Neural progenitor cell (in vitro differentiated cells): ENCODE measurements at places on chromosomes 6 and 20. TPM values are rescaled to one million over a fixed set of nuclear protein-coding genes. Genes with fewer than 3 reads are reported as not detected.
A peak's percentile ranks its signal among the peaks of the same experiment; 100 is the strongest.

TDP2 gene
- total RNA-seq: 31.8 and 49.9 TPM in 2 replicates

RUNX2 gene
- total RNA-seq: 0.09 and 0.19 TPM in 2 replicates

POFUT1 gene
- 22.3 and 23.5 TPM in 2 replicates for total RNA-seq

DNA sequence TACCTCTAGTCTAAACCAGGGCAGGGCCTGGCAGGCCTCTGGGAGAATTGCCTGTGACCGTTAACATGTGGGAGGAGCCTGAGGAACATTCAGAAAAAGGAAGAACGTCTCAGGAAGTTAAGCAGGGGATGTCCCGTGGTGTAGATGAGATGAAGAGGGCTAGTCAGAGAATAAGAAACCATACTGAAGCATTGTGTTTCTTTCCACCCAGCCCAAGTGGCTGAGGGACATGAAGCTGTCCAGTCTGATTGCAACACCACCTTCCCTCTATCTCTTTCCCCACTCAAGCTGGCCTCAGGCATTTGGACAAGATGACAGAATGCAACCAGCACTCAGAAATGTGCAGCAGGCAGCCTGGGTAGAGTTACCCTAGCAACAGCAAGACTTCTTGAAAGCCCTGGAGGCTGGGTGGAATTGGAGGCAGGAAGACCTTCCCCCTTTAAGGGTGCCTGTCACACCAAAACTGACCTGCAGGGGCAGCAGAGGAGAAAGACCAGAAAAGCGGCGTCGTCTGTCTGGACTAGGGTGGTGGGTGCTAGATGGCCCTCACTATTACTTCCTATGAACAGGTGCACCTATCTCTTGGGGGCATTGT lies 186.1 kb downstream of the UNC5CL start:
- H3K4me1 ChIP-seq: no peaks in the 10 kb centered on the region
- no peak overlapping the region for H3K27ac ChIP-seq
- H3K27me3 ChIP-seq: no peaks in the 10 kb centered on the region
- no peaks in the 10 kb centered on the region for H3K36me3 ChIP-seq
- no peak overlapping the region for H3K4me3 ChIP-seq

DNA sequence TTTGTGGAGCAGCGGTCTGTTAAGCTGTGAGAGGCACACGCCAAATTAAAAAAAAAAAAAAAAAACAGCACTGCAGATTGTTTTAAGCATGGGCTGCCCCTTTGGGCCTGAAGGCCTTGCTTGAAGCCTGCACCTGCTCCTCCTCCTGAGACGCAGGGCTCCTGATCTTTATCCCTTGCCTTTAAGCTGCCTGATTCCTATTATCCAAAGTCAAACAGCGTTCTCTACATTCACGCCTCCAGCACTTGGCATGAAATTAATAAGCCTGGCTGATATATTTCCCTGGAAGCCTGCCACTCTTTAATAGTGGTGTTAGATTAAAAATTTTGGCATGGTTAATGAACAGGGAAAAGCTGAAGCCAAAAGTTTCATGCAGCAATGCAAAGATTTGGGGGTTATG lies 163.9 kb downstream of the FAXC start:
- peak; percentile 60 for DNase-seq
- H3K36me3 ChIP-seq: no peaks in the 10 kb centered on the region
- H3K4me1 ChIP-seq: peaks cover 7% of the 10 kb centered on the region
- no peak overlapping the region for H3K27ac ChIP-seq
- no peaks in the 10 kb centered on the region for H3K27me3 ChIP-seq
- no peak overlapping the region for H3K4me3 ChIP-seq

DNA sequence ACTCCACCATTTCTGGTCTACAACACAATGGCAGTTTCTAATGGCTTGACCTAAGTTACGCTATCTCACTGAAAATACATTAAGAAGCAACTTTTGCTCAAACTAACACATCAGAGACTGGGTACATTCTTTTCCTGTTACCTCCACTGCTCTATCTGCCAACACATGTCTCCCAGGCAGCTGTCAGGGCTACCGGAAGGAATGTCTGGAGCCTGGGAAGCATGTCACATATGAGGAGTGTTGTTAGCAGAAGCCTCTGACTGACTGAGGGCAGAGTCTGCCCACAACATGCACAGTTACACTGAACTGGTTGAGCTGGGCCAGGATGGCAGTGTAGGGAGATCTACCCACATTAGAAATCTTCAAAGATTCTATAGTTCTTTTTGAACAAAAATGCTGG lies 264.5 kb downstream of the KIF16B start:
- H3K27me3 ChIP-seq: no peaks in the 10 kb centered on the region
- DNase-seq: no peak
- H3K27ac ChIP-seq: no peak overlapping the region

GSTA2 gene
- total RNA-seq: not detected in 2 replicates

- H3K27ac ChIP-seq: no peak overlapping the region
- H3K4me1 ChIP-seq: peaks cover 19% of the 10 kb centered on the region
- no peaks in the 10 kb centered on the region for H3K36me3 ChIP-seq
- no peak for DNase-seq
Measured at GRCh38 chr6:42190554-42191183, 4.1 kb downstream of the GUCA1B start.

DNA sequence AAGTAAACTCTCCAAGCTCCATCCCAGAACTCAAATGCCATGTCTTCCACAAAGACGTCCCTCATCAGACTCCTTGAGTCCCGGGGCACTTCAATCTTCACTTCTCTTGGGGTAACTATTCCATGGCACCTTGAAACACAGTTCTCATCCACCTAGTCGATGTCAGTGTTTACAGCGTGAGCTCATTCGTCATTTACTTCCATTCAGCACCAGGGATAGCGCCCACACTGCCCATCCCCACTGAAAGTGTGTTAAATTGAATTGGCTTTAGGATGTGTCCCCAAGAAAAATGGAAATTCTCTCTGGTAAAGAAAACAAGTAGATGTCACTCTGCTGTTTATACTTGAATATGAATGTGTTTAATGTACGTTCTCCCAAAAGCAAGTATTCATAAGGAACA lies 31.3 kb downstream of the KCNK15 start:
- H3K4me1 ChIP-seq: no peaks in the 10 kb centered on the region
- H3K27me3 ChIP-seq: peaks cover 4% of the 10 kb centered on the region
- H3K4me3 ChIP-seq: no peak overlapping the region

DNA sequence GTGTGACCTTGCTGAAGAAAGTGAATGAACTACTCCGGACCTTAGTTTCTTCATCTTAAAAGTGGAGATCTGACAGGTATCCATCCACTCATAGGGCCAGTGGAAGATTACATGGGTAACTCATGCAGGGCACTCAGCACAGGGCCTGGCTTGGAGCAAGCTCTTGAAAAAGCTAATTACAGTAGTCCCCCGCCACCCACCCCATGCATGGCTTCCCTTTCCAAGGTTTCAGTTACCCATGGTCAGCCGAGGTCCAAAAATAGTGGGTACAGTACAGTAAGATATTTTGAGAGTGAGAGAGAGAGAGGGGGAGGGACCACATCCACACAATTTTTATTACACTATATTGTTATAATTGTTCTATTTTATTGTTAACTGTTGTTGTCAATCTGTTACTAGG lies 7.1 kb upstream of the PMEPA1 start:
- peaks cover 26% of the 10 kb centered on the region for H3K27me3 ChIP-seq
- H3K27ac ChIP-seq: no peak overlapping the region
- H3K4me3 ChIP-seq: no peak overlapping the region
- DNase-seq: no peak
- H3K36me3 ChIP-seq: no peaks in the 10 kb centered on the region

NKX2-2 gene
- not detected in 2 replicates for total RNA-seq

DNA sequence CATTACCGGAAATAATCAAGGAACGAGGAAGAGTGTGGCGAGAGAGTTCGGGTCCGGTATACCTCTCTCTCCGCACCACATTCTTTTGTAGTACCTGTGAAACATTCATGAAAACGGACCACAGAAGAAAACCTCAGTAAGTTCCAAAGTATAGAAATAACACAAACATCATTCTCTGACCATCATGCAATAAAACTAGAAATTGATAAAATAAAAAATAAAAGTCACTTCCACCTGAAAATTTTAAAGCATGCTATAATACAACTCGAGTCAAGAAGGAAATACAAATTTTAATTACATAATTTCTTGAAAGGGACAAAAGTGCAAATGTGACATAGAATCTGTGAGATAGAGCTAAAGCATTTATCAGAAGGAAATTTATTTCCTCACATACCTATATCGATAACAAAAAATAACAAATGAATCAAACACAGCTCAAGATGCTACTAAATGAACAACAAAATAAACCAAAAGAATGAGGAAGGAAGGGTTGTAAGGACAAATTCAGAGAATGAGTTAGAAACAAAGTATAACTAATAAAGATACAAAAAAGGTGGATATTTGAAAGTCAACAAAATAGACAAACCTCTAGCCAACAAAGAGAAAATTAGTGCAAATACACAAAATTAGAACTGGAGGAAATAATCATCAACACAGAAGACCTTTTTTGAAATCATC lies 84.2 kb downstream of the TRIM27 start:
- H3K4me3 ChIP-seq: peak overlapping the region; percentile 82
- DNase-seq: no peak
- no peak overlapping the region for H3K27ac ChIP-seq
- H3K36me3 ChIP-seq: no peaks in the 10 kb centered on the region

CBFA2T2 gene
- 11.9 and 26.4 TPM in 2 replicates for total RNA-seq

DNA sequence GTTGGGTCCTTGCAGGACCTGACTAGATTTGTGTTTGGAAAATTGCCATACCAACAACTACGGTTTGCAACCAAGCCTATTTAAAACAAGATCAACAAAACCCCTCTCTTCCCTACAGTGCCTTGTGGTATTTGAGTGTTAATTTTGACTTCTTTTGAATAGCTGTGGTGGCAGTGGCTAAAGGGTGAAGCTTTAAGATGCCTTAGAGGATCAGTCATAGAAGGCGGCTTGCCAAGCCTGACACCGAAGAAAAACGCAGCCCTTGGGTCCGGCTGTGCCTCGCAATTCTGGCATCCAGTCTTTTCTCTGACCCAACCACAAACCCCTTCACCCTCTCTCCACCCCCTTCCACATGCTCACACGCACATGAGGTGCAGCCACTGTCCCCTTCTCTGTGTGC lies 32.6 kb downstream of the BMP6 start:
- H3K36me3 ChIP-seq: no peaks in the 10 kb centered on the region
- no peak for DNase-seq
- H3K4me1 ChIP-seq: no peaks in the 10 kb centered on the region
- H3K27ac ChIP-seq: no peak overlapping the region
- no peak overlapping the region for H3K4me3 ChIP-seq
- no peaks in the 10 kb centered on the region for H3K27me3 ChIP-seq

GRCh38 chr6:105045526-105045925 lies 88.6 kb downstream of the LIN28B start:
- H3K4me1 ChIP-seq: peaks cover 17% of the 10 kb centered on the region
- no peak for DNase-seq
- no peak overlapping the region for H3K27ac ChIP-seq

DNA sequence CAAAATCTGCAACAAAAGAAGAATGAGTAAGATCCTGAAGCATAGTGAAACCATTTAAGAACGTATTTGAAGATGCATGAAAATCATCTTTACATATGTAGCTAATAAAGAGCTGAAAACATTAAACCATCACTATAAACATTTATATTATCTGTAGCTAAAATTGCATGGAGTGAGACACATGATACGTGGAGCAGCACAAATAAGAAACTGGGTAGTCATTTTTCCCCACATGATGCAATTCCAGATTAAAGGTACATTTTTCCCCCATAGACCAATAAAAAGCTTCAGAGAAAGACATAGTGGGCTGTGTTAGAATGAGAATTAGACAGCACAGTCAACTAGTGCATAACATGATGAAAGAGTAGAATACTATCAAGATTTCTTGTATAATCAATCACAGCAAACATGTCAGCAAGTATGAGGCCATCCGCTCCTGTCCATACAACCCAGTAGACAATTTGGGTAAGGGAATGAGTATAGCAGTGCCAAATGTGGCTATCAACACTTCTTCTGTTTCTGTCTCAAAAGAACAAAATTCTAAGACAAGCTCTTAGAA lies 67.0 kb downstream of the RSPO3 start:
- no peak overlapping the region for H3K27ac ChIP-seq
- no peaks in the 10 kb centered on the region for H3K36me3 ChIP-seq
- no peak overlapping the region for H3K4me3 ChIP-seq
- no peaks in the 10 kb centered on the region for H3K4me1 ChIP-seq
- no peaks in the 10 kb centered on the region for H3K27me3 ChIP-seq
- DNase-seq: no peak

GRCh38 chr6:44255105-44255808 lies 2.1 kb downstream of the SLC35B2 start:
- H3K27ac ChIP-seq: peak overlapping the region; percentile 37
- no peak for DNase-seq
- H3K36me3 ChIP-seq: peaks cover 26% of the 10 kb centered on the region
- no peaks in the 10 kb centered on the region for H3K27me3 ChIP-seq
- H3K4me1 ChIP-seq: peaks cover 10% of the 10 kb centered on the region

DNA sequence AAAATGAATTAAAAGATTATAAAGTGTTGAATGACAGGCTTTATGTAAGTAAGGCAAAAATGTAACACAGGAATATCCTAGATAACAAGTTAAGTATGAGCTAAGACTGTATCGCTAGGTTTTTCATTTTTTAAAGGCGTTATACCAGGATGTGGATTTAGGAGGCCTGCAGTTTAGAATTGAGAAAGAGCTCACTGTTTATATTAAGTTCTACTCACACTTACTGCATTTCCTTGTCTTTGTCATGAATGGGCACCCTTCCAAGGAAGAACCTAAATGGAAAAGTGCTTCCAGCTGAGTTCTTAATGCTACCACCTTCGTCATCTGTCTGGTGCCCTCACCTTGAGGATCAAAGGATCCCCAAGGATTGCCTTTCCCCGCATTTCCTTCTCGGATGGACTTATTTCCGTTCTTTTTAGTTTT lies 148.7 kb downstream of the SOX4 start:
- no peaks in the 10 kb centered on the region for H3K27me3 ChIP-seq
- DNase-seq: no peak

BPIFA1 gene
- total RNA-seq: not detected in 2 replicates

DNA sequence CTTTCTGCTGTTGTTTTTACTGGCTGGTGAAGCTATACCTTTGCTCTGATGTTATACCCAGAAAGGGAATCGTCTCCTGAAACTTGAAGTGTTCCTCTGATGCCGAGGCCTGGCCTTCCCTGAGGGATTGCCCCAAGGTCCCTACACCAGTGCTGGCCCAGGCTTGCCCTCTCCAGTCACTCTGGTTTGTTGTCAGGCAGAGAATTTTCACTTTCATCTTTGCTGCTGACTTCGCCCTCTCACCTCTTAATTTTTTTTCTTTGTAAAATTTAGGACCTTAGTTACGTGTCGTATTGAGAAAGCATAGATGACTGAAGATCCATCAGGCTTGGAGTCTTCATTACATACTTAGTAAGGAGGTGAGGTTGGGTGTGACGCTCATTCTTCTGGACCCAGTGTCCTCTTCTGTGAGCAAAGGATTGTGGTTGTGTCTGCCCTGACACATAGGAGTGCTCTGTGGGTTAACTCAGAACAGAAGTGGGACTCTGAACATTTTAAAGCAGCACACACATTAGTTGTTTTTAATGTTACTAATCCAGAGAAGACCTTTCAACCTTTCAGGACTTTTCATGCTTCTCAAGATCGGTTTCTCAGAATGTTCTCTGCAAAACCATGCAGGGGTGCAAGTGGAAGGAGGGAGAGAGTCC lies 45.4 kb downstream of the TULP4 start:
- H3K4me3 ChIP-seq: no peak overlapping the region
- H3K36me3 ChIP-seq: no peaks in the 10 kb centered on the region
